Stromal cell of bone marrow (primary cell): ENCODE measurements at places on chromosomes 4 and X.

GRCh38 chrX:150616179-150616862, 47.9 kb downstream of the MTM1 start:
- DNase-seq, result no peak

GRCh38 chr4:156419080-156419685, 465.5 kb upstream of the CTSO start:
- DNase-seq, result no peak

- DNase-seq, result no peak
Measured at GRCh38 chrX:68895341-68895755, 66.5 kb downstream of the EFNB1 start.

- DNase-seq, result no peak
Measured at GRCh38 chr4:148693913-148694649, 251.9 kb upstream of the NR3C2 start.

- peak; percentile 81 for DNase-seq
Measured at GRCh38 chrX:153971124-153971449, 531 bp downstream of the HCFC1 start.

DNA sequence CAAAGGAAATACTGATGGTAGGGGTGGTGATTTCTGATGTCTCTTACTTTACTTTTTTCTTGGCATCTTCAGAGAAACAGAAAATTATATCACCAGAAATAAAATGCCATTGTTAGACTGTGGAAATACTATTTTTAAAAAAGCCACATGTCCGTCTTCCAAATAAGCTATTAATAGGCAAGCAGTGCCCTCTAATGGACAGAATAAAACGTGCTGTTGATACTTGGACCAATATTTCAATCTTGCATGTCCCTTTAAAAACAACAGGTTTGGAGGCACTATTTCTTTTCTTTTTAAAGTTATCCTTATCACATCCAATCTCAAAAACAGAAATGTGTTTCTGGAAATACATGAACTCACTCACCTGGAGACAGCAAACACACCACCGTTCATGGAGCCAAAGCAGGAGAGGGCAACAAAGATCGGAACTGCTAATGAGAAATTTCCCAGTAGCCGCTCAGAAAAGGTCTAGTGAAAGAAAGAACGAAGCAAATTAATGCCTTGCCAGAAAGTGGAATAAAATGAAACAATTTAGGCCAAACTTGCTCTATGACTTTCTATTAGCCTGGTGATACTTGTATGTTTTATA, 59.2 kb downstream of the SLC7A11 start:
- DNase-seq, result peak; percentile 58

- no peak for DNase-seq
Measured at GRCh38 chrX:34112459-34112858, 19.7 kb downstream of the FAM47A start.

- no peak for DNase-seq
Measured at GRCh38 chrX:136162827-136163570, 15.7 kb downstream of the FHL1 start.

- no peak for DNase-seq
Measured at GRCh38 chr4:40427128-40427527, 92.0 kb downstream of the CHRNA9 start.

DNA sequence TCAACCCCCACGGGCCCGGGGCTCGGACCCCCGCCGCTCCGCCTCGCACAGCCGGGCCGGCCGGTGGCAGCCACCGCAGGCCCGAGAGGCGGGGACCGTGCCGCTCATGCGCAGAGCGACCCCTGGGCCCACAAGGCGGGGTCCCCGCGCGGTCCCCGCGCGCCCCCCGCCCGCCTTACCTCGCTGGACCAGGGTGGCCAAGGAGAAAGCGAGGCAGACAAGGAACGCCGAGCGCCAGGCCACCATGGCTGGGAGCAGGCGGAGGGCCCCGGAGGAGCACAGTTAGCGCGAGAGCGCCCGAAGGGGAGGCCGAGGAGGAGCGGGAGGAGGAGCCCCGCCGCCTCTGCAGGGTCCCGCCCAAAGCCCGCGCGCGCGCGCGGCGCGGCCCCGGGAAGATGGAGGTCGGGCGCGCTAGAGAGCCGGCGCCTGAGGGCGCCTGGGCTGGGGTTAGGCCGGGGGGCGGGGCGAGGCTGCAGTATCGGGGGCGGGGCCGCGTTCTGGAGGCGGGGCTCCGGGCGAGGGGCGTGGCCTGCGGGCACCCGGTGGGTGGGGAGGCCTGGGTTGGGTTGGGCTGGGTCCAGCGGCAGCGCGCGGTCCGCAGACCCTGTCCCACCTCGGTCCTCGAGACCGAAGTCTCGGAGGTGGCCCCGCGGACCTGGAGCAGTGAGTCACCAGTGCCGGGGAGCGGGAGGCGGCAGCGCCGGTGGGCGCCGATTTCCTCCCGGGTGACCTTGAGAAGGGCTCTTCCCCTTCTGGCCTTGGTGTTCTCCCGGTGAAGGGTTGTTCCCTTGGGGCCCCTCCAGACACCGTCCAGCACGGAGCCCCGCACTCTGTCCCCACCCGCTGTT, at the start of gene CD99L2:
Gene CD99L2, minus strand, starts transcription at position 326 of the 848 bp plus-strand sequence. Its CDS starts 80 bp downstream, at position 246.
- DNase-seq, result peak; percentile 77

DNA sequence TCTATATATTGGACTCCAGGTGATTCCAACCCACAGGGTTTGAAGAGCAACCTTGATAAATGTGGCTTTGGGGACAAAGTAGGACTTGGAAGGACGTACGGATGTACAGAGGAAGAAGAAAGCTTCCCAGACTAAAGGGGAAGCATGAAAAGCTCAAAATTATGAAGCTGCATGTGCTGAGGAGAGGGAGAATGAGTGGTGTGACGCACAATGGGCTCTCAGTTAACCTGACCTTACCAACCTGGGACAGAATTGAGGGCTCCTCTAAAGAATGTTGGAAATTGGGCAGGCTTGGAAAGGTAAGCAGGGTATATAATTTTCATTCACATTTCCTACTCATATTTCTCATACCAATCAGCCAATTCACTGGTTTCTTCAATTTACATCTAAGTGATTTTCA, 10.5 kb upstream of the TIGD2 start:
- no peak for DNase-seq

- DNase-seq, result no peak
Measured at GRCh38 chrX:119495734-119496726, 27.8 kb downstream of the SLC25A5 start.

- no peak for DNase-seq
Measured at GRCh38 chrX:143580266-143580665, 55.6 kb downstream of the SLITRK4 start.

GRCh38 chrX:41335198-41335957, 1.4 kb downstream of the DDX3X start:
- no peak for DNase-seq

- no peak for DNase-seq
Measured at GRCh38 chrX:123788744-123789143, 55.9 kb upstream of the THOC2 start.

GRCh38 chr4:83993774-83994173, 457.9 kb downstream of the GPAT3 start:
- DNase-seq, result no peak

DNA sequence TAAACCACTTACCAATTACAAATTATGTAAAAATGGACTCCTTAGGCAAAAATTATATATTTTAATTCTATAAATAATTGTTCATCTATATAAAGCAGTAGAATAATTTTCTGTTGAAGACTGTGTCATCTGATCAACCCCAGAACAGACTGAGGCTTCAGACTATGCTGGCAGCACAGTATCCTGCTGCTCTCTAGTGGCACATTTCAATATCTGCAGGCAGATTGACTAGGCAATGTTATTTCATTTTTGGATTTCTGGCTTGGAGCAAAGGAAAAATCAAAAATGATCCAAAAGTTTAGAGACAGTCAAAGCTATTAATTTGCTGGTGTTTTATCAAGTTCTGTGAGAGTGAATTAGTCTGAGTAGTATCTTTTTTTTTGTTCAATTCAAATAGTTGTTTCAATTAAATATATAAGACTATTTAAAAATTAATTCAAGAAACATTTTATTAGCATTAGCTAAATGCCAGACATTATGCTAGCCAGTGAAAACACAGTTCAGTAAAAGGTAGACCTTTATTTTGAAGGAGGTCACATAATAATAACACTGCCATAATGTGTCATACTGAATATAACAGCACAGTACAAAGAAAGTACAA, 21.3 kb upstream of the SULT1E1 start:
- DNase-seq, result peak; percentile 6

- DNase-seq, result no peak
Measured at GRCh38 chr4:90474484-90474883, 347.3 kb downstream of the CCSER1 start.

DNA sequence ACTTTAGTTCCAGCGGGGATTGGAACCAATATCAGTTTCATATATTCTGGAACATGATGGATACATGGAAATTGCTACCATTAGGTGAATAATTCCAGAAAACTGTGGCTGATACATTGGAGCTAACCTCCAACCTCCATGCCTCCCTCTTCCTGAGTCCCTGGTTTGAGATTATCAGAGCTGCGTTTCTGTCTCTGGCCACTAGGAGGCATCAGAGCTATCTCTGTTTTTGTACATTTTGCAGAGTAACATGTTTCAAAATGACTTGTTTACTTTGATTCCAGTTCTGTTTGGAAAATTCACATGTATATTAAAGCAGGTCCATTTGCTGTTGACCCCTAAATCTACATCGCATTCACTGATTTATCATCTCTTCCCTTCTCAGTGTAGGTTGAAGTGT, 2.4 kb upstream of the RAB40AL start:
- DNase-seq, result peak; percentile 6

DNA sequence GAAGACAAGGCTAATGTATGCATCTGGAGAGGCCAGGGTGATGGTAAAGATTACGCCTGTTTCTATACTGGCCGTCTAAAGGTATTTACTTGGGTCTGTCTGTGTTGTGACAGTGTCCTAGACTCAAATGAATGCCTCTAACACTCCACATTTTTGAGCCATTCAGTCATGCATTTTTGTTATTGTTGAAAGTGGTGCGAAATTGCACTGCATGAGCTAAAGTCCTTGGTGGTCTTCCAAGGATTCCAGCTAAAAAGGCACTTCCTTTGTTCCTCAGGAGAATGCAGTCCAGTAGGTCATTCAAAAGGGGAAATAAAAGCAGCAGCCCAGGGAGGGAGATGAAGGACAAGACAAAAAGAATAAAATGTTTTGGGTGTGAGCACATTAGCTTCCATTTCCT, 3.0 kb downstream of the GPC4 start:
- DNase-seq, result no peak
